ENCODE measurements at places on chromosomes 4 and X.

DNA sequence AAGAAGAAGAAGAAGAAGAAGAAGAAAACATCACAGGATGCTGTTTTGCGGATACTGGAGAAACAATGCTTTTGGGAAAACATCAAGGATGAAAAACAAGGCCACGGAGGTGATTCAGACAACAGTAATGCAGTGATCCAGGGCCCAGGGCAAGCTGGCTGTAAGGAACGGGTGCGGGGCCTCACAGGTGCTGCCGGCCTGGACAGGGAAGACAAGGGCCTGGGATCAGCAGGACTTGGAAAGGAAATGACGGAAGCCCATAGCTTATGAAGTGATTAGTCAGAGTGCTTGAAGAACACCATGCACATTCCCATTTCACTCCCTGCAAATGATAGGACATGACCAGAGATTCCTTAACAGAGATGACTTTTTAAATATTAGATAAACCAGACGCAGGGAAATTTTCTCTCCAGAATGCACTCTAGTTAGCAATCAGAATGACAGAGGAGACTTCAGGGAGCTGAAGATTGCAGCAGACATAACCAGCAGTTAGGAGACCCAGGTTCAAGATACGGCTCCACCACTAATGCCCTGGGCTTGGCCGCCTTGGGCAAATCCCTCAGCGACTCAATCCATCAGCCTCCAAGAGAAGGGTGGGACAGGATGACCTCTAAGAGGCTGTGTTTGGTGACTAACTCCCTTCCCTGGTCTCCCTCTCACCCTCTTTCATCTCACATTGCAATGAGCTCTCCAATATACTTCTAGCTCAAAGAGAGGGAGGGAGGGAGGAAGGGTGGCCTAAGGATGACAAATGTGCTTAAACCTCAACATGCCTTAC, 54.1 kb downstream of the APBB2 start:
- H3K4me1 ChIP-seq: peaks cover 70% of the 10 kb centered on the region
- no peak overlapping the region for H3K4me3 ChIP-seq
- no peaks in the 10 kb centered on the region for H3K36me3 ChIP-seq
- H3K27me3 ChIP-seq: no peaks in the 10 kb centered on the region

- no peaks in the 10 kb centered on the region for H3K27me3 ChIP-seq
- H3K27ac ChIP-seq: no peak overlapping the region
- H3K4me3 ChIP-seq: no peak overlapping the region
- H3K36me3 ChIP-seq: no peaks in the 10 kb centered on the region
- no peaks in the 10 kb centered on the region for H3K4me1 ChIP-seq
- DNase-seq: no peak
These were observed 204.2 kb upstream of the RASGEF1B start for GRCh38 chr4:81675791-81676393.

DNA sequence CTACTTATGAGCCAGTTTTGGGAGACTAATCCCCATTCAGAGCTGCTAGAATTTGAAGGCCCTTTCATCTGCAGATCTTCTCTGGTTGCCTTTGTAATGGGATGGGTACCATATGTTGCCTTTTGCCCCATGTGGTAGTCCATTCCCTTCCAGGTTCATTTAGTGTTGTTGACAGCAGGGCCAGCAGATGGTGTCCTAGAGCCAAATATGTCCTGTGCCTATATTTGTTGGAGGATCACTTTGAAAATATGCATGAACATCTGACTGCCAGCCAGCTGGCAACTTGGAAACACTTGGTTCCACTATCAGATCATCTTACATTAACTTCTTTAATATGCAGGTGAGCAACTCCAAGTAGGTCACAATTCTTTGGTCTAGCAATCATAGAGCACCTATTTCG, 30.4 kb downstream of the CFAP299 start:
- peak; percentile 23 for DNase-seq
- no peak overlapping the region for H3K27ac ChIP-seq
- H3K36me3 ChIP-seq: no peaks in the 10 kb centered on the region
- no peaks in the 10 kb centered on the region for H3K27me3 ChIP-seq
- H3K4me1 ChIP-seq: no peaks in the 10 kb centered on the region

- no peak for DNase-seq
- H3K27ac ChIP-seq: no peak overlapping the region
- no peaks in the 10 kb centered on the region for H3K4me1 ChIP-seq
These were observed 17.3 kb upstream of the UVSSA start for GRCh38 chr4:1329408-1330371.

GRCh38 chrX:106912864-106913263, 7.3 kb upstream of the CLDN2 start:
- no peaks in the 10 kb centered on the region for H3K36me3 ChIP-seq
- H3K27me3 ChIP-seq: no peaks in the 10 kb centered on the region
- H3K4me3 ChIP-seq: no peak overlapping the region
- DNase-seq: no peak

- no peaks in the 10 kb centered on the region for H3K4me1 ChIP-seq
- no peak overlapping the region for H3K4me3 ChIP-seq
- H3K27ac ChIP-seq: no peak overlapping the region
- no peak for DNase-seq
- H3K27me3 ChIP-seq: no peaks in the 10 kb centered on the region
These were observed 32.1 kb downstream of the CXXC4 start for GRCh38 chr4:104462641-104463040.

- H3K4me3 ChIP-seq: no peak overlapping the region
- DNase-seq: peak; percentile 69
- no peaks in the 10 kb centered on the region for H3K27me3 ChIP-seq
- H3K36me3 ChIP-seq: no peaks in the 10 kb centered on the region
- peak overlapping the region; percentile 26 for H3K27ac ChIP-seq
These were observed 3.3 kb downstream of the SH3BP2 start for GRCh38 chr4:2795893-2796848.

- no peak overlapping the region for H3K27ac ChIP-seq
- no peaks in the 10 kb centered on the region for H3K27me3 ChIP-seq
- no peaks in the 10 kb centered on the region for H3K36me3 ChIP-seq
- H3K4me3 ChIP-seq: no peak overlapping the region
These were observed 67.7 kb downstream of the MID1IP1 start for GRCh38 chrX:38868941-38869401.

- DNase-seq: peak; percentile 3
- H3K4me1 ChIP-seq: no peaks in the 10 kb centered on the region
- no peak overlapping the region for H3K27ac ChIP-seq
- peaks cover 18% of the 10 kb centered on the region for H3K27me3 ChIP-seq
- no peak overlapping the region for H3K4me3 ChIP-seq
These were observed 12.2 kb downstream of the MGAT4D start for GRCh38 chr4:140485939-140486338.

GRCh38 chrX:115898382-115899001, 272.1 kb upstream of the AGTR2 start:
- H3K4me3 ChIP-seq: no peak overlapping the region
- H3K36me3 ChIP-seq: no peaks in the 10 kb centered on the region
- no peak for DNase-seq
- H3K27me3 ChIP-seq: no peaks in the 10 kb centered on the region
- H3K4me1 ChIP-seq: no peaks in the 10 kb centered on the region

GRCh38 chr4:27472364-27472763, 611.7 kb downstream of the STIM2 start:
- H3K27ac ChIP-seq: no peak overlapping the region
- no peak for DNase-seq
- no peaks in the 10 kb centered on the region for H3K36me3 ChIP-seq

DNA sequence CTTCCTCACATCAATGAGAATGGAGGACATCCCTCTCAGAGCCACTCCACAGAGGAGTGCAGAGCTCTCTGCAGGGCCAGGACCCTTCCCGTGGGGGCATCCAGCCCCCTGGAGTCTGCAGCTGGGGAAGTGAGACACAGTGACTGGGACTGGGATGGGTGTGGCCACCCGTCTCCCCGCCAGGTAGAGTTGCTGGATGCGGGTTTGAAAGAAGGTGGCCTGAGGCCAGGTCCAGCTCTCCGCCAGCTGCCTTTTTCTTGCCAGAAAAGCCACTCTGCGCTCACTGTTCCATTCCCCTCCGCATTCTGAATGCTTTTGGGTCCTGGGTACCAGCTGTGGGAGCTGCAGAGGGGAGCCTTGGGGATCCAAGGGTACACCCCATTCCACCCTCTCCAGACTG, 82.6 kb downstream of the ABLIM2 start:
- H3K36me3 ChIP-seq: no peaks in the 10 kb centered on the region
- no peak for DNase-seq
- H3K27me3 ChIP-seq: no peaks in the 10 kb centered on the region
- H3K4me3 ChIP-seq: no peak overlapping the region

DNA sequence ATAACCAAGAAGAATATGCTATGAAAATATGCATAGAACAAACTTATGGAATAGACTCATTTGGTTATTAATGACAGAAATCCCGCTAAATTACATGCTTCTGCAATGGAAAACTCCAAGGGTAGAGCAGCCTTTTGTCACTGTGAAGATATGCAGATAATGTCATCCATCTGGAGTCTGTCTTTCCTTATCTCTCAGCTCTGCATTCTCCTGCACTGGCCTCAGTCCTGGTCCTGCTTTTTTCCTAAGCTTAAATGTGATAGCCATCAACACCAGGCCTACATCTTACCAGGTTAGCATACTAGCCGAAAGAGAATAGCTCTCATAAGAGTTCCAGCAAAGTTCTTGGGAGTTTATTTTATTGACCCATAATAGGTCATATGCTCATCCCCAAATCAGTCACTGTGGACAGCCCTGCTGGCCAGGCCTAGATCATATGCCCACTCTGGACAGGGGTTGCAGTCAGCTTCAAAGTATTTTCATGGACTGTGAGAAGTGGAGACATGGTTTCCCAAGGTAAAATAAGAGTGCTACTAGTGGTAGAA, 86.5 kb upstream of the LEF1 start:
- H3K27me3 ChIP-seq: no peaks in the 10 kb centered on the region
- no peak overlapping the region for H3K27ac ChIP-seq
- H3K4me3 ChIP-seq: no peak overlapping the region
- no peak for DNase-seq
- H3K36me3 ChIP-seq: no peaks in the 10 kb centered on the region

GRCh38 chr4:54561940-54562339, 95.8 kb upstream of the KIT start:
- H3K4me3 ChIP-seq: no peak overlapping the region
- no peaks in the 10 kb centered on the region for H3K36me3 ChIP-seq
- H3K27me3 ChIP-seq: no peaks in the 10 kb centered on the region
- no peak overlapping the region for H3K27ac ChIP-seq

DNA sequence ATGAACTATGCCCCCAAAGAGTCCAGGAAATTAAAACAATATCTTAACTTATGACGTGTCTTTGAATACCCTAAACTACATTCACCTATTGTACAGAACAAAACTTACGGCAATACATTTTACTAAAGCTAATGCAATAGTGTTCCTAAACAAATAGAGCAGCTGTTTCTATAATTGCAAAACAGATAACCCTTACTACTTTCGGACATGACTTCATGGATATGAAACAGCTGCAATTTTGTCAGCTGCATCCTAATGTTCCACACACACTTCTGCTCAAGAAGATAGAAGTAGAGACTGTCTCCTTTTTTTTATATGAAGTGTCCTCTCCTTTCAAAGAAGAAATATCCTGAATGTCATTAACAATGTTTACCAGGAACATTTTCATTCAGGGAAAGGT, 174.9 kb downstream of the ACTRT1 start:
- H3K4me1 ChIP-seq: peaks cover 19% of the 10 kb centered on the region
- DNase-seq: peak; percentile 67
- H3K4me3 ChIP-seq: no peak overlapping the region
- peak overlapping the region; percentile 66 for H3K27ac ChIP-seq
- H3K36me3 ChIP-seq: no peaks in the 10 kb centered on the region

DNA sequence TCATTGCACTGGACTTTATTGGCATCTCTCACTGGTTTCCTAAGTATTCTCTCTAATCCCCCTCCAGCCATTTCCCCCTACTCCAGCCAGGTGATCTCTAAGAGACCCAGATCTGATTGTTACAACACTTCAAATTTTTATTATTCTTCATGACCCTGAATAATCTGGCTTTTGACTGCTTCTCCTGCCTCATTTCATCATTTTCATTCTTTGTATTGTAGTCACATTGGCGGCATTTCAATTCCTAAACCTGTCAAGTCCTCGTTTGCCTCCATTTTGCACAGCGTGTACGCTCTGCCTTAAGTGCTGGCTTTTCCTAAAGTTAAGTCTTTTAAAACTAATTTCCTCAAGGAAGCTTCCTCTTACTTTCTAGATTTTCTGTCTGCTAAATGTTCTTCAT, 31.6 kb downstream of the UBE2K start:
- no peaks in the 10 kb centered on the region for H3K27me3 ChIP-seq
- DNase-seq: no peak
- no peaks in the 10 kb centered on the region for H3K36me3 ChIP-seq
- no peak overlapping the region for H3K27ac ChIP-seq
- no peak overlapping the region for H3K4me3 ChIP-seq

- H3K4me1 ChIP-seq: no peaks in the 10 kb centered on the region
- no peak overlapping the region for H3K4me3 ChIP-seq
- no peak for DNase-seq
- H3K27me3 ChIP-seq: no peaks in the 10 kb centered on the region
- H3K36me3 ChIP-seq: no peaks in the 10 kb centered on the region
- no peak overlapping the region for H3K27ac ChIP-seq
These were observed 101.4 kb upstream of the FRMPD3 start for GRCh38 chrX:107348051-107348450.

- H3K4me3 ChIP-seq: no peak overlapping the region
- no peaks in the 10 kb centered on the region for H3K4me1 ChIP-seq
- no peak overlapping the region for H3K27ac ChIP-seq
- no peaks in the 10 kb centered on the region for H3K36me3 ChIP-seq
These were observed 2.5 kb downstream of the P2RY8 start for GRCh38 chrX:1534301-1535168.

GRCh38 chrX:37590047-37590446, 18.6 kb downstream of the LANCL3 start:
- DNase-seq: no peak
- no peaks in the 10 kb centered on the region for H3K36me3 ChIP-seq
- H3K27me3 ChIP-seq: no peaks in the 10 kb centered on the region
- no peaks in the 10 kb centered on the region for H3K4me1 ChIP-seq

- no peak for DNase-seq
- peaks cover 4% of the 10 kb centered on the region for H3K4me1 ChIP-seq
- H3K36me3 ChIP-seq: no peaks in the 10 kb centered on the region
- H3K27ac ChIP-seq: no peak overlapping the region
- H3K4me3 ChIP-seq: no peak overlapping the region
These were observed 32.1 kb downstream of the TMEM131L start for GRCh38 chr4:153497988-153498967.

DNA sequence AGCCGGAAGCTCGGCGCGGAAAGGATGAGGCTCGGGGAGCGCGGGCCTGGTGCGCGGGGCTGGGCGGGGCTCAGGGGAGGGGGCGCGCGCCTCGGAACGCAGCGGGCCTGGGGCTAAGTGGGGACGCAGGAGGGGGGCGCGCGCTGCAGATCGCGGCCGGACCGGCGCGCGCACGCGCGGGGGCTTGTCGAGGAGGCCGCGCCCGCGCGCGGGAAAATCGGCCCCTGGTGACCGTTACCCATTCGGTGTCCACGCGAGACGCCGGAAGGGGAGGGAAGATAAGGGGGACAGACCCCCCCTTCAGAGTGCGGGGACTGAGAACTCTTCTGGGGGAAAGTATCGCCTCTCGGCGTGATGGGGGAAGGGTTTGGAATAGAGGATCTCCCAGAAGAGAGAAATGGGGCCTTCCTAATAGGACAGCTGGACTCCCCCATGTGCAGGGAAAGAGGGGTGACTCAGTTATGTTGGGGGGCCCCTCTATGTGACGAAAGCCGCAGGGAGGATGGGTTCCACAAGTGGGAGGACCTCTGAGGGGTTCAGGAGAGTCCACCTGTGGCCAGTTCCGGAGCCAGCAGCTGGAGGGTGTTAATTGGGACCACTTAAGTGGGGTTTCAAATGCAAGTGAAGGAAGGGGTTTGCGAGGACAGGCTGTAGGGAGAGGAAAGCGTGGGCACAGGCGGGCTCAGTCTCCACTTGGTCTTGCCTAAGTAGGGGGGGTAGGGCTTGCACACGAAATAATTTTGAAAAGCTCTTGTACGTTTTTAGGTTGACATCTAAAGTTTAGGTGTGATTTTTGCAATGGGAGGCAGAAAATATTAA, 584 bp downstream of the SUV39H1 start:
- peak; percentile 15 for DNase-seq
- peak overlapping the region; percentile 57 for H3K27ac ChIP-seq
- peak overlapping the region; percentile 72 for H3K4me3 ChIP-seq
- H3K27me3 ChIP-seq: no peaks in the 10 kb centered on the region
- H3K36me3 ChIP-seq: peaks cover 4% of the 10 kb centered on the region

Data from endothelial cell of umbilical vein (primary cell).